IMR-90 (cell line): ENCODE measurements at places on chromosomes 12 and 14. TPM values are rescaled to one million over a fixed set of nuclear protein-coding genes. Genes with fewer than 3 reads are reported as not detected.

Gene GLIPR1L1
- not detected in 2 replicates for total RNA-seq

Gene FAM181A
- total RNA-seq = not detected in 2 replicates

Gene NPFF
- not detected in 2 replicates for total RNA-seq

Gene CISTR
- total RNA-seq = not detected in 2 replicates

Gene CORO1C
- total RNA-seq = 1,042 and 1,100 TPM in 2 replicates

Gene RPGRIP1
- total RNA-seq = not detected in 2 replicates

Gene SLC25A47
- total RNA-seq = not detected in 2 replicates

Gene NEUROD4
- total RNA-seq = not detected in 2 replicates

Gene PRPH
- not detected in 2 replicates for total RNA-seq

Gene GLS2
- under 0.01 and 0.36 TPM in 2 replicates for total RNA-seq

Gene CDK17
- 50.2 and 58.9 TPM in 2 replicates for total RNA-seq

Gene PLCZ1
- not detected in 2 replicates for total RNA-seq

Gene PTMS
- total RNA-seq = 11.4 and 17.2 TPM in 2 replicates

GRCh38 chr12:65324056-65324455 is 45.6 kb downstream of the MSRB3 start:
- DNase-seq = peak; percentile 28

DNA sequence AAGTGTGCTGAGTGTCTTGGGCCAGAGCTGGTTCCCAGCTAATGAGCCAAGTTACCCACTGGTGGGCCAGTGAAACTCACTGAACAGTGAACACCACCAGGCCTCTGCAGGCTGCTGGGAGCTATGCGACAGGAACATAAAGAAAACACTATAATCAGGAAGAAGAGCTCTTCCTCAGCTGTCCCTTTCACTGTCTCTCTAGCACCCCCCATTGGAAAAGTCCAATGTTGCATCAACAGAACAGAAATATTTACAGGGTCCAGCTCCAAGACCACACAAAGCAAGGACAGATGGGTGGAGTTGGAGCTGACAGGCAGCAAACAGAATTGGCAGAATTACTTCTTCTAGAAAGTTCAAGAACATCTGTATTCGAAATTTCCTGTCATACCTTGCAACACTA is 903.6 kb upstream of the TMEM132C start:
- no peak for DNase-seq

DNA sequence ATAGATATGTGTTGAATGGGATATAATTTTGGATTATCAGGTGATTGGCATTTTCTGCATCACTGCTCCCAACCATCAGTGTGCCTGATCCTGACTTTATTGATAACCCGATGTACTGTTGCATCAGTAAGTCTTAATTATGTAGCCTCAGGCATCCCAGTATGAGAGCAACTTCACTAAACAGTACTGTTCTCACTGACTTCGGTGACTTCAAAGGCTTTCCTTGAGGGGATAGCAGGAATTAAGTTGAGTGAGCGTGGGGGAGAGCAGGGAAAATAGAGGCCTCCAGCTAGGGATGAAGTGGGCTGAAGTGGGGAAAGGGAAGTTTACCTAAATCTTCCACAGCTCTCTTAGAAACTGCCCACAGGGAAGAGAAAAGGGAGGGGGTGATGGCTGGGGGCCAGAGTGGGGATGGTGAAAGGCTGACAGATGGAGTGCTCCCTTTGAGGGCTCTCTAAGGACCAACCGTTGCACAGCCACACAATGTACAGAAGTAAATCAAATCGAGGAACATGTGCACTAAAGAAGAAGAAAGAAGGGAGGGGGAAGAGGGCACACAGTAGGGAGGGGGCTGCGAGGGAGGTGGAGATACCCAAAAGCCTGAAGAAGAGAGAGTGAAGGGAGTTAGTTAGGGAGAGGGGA is 10.7 kb upstream of the NEUROD4 start:
- DNase-seq = no peak

DNA sequence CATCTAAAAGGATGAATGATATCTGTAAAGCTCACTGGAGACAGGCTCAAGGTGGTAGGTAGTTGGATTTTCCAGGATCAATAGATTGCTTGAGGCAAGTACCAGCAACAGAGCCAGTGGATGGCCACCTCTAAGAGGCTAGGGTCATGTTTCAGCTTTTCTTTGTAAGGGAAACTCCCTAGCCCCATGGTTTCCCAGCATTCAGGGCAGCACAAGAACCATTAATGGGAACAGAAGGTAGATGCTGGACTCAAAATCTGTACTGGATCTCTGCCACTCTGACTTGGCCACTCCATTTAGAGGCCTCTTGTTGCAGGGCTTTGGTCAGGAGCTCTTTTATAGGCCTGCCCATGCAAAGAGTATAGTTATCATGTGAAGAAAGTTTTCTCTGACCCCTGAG is 76.1 kb upstream of the DYRK2 start:
- no peak for DNase-seq

DNA sequence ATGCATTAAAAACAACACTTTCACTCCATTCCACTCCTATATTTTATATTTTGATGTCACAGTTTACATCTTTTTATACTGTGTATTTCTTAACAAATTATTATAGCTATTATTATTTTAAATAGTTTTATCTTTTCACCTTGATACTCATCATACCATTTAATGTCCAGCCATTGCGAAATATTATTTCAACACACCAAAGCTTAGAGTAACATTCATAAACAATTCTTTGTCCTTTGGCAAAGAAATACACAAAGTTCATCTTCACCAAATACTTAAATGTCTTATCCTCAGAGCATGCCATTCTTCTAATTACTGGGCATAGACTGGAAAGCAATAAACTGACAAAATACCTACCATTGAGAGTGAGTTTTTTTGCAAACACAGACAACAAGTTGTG is 1963.4 kb upstream of the FLRT2 start:
- peak; percentile 4 for DNase-seq

DNA sequence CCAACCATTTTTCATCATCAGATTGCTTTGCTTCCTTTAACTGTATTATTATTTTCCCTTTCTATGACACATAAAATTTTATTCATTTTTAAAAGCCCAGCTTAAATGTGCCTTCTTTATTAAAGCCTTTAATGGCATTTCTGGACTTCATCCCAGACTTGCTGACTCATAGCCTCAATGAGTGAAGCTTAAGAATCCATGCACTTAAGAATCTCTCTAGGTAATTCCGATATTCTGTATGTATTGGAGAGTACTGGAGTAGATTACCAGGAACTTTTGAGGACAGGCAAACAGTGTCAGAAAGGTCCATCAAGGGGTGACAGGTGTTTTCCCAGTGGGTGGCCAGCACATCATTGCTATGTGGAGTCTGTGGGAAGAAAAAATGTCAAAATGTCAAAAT is 107.9 kb downstream of the PTPRQ start:
- DNase-seq = peak; percentile 99

- DNase-seq = no peak
Observed at GRCh38 chr12:56591126-56591525, 39.0 kb downstream of the BAZ2A start.

DNA sequence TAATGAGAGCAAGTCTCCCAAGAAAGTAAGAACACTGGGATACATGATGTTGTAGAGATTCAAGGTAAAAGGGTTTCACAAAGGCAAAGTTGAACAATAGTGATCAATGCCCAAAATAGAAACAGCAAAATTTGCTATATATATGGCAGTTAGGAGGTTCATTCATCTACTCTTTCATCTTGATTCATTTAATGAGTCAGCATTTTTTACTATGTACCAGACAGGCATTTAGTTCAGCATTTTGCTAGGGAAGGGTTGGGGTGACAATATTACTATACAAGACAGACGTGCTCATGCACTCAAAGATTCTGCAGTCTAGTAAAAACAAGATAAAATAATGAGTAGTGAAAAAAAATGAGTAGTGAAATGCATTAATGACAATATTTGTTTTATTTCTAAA is 264.9 kb upstream of the LMO3 start:
- DNase-seq = no peak

GRCh38 chr14:100078997-100079725 is 13.9 kb downstream of the EVL start:
- DNase-seq = peak; percentile 72

DNA sequence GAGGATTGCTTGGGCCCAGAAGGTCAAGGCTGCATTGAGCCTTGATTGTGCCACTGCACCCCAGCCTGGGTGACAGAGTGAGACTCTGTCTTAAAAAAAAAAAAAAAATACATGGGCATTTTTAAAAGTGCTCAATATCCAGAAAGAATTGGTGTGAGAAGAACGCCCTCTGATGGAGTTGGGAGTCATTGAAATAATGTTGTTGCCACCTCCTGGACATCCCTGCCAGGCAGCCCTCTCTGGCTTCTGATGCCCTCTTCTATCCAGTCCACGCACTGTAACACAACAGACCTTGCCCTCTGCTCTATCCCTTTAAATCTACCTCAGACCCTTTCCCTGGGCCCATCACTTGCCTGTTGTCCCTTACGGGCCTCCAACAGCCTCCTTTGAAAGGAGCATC is 4.9 kb downstream of the PTGDR start:
- peak; percentile 40 for DNase-seq

DNA sequence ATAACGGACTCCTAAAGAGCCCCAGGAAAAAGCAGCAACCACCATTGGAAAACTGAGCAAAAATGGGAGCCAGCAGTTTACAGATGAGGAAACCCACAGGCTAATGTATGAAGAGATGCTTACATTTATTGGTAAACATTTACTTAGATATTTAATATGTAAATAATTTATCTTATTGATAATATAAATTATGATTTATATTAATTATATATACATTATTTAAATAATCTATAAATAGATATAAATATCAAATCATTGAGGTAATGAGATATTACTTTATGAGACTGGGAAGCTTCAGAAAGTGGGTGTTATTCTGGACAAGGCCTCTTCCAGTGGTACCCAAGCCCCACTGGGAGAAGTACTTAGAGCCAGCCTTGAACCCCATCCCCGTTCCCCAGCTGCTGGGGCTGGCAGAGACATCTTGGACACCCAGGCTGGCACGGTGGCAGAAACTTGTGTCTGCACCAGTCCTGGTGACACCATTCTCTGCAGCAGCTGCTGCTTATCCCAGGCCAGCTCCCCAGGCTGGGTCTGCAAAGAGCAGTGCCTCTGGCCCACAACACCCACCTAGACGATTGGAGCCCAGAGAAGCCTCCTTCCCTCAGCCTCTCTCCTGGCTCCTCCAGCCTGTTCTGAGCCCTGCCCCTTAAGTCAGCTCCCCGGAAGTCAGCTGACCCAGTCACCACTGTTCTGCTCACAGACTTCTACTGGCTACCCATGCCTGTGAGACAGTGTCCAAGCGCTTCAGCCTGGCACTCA is 25.9 kb downstream of the ISCA2 start:
- no peak for DNase-seq

DNA sequence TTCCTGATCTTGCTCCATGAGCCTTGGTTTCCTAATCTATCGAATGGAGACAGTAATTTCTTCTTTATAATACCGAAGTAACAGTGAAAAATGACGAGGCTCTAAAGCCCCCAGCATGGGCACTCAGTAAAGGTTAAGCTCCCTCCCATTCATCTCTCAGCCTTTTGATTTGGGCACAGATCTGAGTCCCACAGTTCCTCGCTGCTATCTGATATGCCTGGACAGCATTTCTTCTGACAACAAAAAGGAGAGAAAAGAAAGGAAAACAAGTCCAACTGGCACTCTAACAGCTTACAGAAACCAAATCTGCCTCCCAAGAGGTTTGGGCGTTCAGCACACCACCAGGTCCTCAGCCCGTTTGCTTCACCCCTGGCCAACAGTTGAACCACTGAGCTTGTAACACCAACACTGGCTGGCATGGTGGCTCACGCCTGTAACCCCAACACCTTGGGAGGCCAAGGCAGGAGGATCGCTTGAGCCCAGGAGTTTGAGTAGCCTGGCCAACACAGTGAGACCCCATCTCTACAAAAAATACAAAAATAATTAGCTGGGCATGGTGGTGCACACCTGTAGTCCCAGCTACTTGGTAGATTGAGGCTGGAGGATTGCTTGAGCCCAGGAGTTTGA is 19.5 kb downstream of the CCDC88C start:
- no peak for DNase-seq

DNA sequence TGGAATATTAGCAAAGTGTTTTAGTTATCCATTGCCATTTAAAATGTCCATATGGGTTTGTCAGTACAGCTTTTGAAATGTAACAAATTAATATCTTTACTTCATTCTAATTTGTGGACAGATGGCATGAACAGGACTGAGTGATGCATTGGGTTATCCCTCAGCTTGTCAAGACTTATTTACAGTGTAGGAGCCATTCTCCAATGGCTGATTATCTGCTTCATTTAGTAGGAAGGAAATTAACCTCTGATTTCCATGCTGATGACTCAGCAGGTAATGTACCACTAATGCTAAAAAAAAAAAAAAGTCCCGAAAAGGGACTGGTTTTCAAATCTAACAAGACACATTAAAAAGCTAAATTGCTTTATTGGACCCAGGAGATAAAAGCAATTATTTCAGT is 1149.0 kb upstream of the USP15 start:
- DNase-seq = no peak

DNA sequence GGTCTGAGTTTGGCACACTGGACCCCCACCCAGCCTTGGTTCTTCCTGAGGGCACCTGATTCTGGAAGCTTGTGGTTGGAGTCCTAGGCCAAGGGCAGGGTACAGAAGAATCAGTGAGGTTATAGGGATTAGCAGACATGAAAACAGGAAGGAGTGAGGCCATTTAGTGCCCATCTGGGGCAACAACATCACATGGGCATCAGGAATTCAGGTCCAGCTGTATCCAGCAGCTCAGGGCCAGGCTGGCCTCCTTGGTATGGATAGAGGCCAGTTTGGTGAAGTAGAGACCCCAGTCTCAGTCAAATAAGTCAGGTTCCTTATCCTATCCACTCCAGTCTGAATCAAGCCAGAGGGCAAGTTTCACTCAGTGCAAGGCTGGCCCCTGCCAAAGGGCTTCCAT is 36.2 kb downstream of the RASAL1 start:
- no peak for DNase-seq

- no peak for DNase-seq
Observed at GRCh38 chr14:35678403-35679028, 130.6 kb downstream of the RALGAPA1 start.

DNA sequence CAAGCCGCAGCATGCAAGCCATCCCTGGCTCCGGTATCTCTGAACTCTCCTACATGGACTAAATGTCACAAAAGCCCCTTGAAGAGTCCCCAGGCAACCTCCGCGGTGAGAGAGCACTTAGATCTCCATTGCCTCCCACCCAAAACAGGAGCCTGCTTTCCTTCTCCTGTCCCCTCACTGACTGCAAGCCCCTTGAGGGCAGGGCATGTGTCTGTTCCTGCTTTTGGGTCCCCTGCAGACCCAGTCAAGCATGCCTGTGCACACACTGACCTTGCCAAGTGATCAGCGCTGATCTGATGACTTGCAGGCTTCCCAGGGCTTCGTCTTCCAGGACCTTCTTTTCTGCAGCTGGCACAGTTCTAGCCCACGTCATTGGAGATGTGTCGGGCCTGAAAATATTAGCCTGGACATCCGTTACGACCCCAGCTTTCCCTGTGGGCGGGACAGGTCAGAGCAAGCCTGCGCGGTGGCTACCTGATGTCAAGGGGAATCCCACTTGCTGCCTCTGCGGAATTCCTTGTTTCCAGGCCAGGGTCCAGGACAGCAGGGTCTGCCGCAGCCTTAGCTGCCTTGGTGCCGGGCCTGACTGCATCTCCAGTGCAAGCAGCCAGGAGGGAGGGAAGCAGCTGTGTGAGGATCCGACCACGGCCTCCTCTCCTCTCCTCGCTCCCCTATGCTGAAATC is 92.5 kb downstream of the FBXL14 start:
- no peak for DNase-seq

- DNase-seq = no peak
Observed at GRCh38 chr12:14903386-14904098, 17.9 kb upstream of the MGP start.

- DNase-seq = peak; percentile 27
Observed at GRCh38 chr12:30110958-30111586, 327.3 kb upstream of the TMTC1 start.
